Thymus (tissue), 14 donors: ENCODE measurements at places on chromosomes 13 and 19. TPM values are rescaled to one million over a fixed set of nuclear protein-coding genes. Genes with fewer than 3 reads are reported as not detected.

DNA sequence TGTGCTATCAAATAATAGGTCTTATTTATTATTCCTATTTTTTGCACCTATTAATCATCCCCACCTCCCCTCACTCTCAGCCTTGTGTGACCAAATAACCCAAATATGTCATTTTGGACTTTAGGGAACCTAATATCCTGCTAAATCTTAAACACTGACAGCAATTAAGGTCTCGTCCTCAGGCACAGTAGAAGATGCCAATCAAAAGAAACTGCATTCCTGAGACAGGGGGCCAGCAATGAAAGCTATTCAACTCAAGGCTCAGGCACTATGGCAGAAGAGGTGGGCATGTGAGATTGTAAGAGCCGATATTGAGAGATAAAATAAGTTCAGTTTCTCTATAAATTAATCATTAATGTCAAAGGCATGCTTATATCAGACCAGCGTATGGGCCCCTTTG lies 1437.7 kb upstream of the PCDH9 start:
- DNase-seq, result no peak
- H3K4me3 ChIP-seq, result no peak overlapping the region
- H3K36me3 ChIP-seq, result no peaks in the 10 kb centered on the region

DNA sequence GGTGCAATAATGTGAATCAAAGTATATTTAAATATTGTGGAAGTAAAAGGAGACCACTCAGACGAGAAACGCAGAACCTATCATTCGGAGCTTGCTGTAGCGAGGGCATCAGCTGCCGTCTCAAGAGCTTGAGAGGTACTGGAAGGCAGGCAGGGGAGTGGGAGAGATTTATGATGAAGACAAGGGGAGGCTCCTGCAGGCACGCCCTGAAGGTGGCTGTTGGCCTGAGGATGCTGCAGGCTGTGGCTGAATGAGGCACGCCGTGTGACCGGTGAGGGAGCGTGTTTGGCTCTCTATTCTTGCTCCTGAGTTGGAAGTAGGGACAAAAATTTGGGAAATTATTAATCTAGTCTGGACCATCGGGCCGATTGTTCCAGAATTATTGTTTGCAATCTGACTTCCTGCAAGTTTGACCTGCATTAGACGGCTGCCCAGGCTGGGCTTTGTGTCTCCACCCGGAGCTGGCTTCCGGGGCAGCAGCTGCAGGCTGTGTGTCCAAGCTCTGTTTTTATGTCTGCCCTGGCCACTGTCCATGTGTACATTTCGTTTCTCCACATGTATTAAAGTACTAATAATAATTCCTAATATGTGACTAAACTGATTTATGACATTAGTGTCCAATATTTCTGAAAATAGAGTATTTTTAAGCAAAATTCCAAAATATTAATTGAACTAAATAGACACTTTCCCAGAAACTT lies 91.1 kb upstream of the ANKRD10 start:
- no peak overlapping the region for H3K27ac ChIP-seq
- H3K4me1 ChIP-seq, result no peaks in the 10 kb centered on the region
- no peaks in the 10 kb centered on the region for H3K36me3 ChIP-seq
- H3K4me3 ChIP-seq, result no peak overlapping the region
- no peak for DNase-seq

- H3K27ac ChIP-seq, result no peak overlapping the region
- H3K27me3 ChIP-seq, result no peaks in the 10 kb centered on the region
- no peak for DNase-seq
- H3K36me3 ChIP-seq, result no peaks in the 10 kb centered on the region
- no peak overlapping the region for H3K4me3 ChIP-seq
These were observed 1339.4 kb downstream of the EFNB2 start for GRCh38 chr13:105196052-105196451.

DNA sequence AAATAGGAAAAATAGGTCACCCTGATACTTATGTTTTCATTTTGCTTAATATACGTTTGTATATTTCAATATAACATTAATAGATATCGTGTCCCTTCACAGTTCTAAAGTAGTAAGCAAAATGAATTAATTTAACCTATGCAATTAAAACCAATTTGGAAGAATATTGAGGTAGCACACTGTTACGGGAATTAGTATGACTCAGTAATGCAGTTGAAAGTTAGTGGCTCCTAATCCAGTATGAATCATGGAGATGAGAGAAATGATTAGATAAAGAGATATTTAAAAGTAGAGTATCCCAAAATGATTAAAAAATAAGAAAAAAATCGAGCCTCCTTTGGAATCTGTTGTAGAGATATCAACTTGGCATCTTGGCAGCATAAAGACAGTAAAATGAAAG lies 177.0 kb upstream of the SLITRK6 start:
- H3K4me3 ChIP-seq, result no peak overlapping the region
- H3K27ac ChIP-seq, result no peak overlapping the region
- no peaks in the 10 kb centered on the region for H3K27me3 ChIP-seq
- no peak for DNase-seq
- no peaks in the 10 kb centered on the region for H3K36me3 ChIP-seq
- H3K4me1 ChIP-seq, result no peaks in the 10 kb centered on the region

DNA sequence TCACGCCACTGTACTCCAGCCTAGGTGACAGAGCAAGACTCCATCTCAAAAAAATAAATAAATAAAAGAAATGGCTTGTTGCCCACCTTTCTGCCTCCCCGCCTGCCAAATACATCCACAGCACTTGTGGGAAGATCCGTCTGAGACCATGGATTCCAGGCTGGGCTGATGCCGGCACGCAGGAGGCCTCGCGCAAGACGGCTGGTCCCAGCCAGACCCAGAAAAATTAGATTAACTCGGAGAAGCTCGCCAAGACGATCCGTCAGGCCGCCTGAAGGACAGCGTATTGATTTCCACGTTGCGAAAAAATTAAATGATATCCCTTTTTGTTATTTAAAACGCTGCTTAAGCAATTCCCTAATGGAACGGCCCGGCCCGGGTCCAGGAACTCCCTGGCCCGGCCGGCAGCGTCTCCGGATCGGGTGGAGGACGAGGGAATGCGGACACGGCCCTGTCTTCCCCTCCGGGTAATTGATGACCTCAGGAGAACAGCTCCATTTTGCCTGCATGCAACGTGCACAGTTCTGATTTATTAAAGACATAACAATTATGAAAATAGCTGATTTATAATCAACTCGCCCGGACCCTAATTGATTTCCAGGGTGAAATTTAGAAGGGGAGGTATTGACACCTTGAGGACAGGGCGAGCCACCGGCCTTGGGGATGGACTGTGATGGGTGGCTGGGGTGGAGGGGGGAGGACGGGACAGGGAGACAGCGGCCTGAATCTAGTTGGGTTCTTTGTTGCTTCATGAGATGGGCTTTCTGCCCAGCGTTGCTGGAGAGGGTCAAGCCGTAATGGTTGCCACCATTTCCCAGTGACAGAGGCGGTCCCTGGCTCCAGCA lies 52.1 kb downstream of the ZNRF4 start:
- no peak for DNase-seq
- no peaks in the 10 kb centered on the region for H3K27me3 ChIP-seq
- H3K27ac ChIP-seq, result no peak overlapping the region
- no peaks in the 10 kb centered on the region for H3K36me3 ChIP-seq
- no peak overlapping the region for H3K4me3 ChIP-seq

- peaks cover 64% of the 10 kb centered on the region for H3K27me3 ChIP-seq
- no peaks in the 10 kb centered on the region for H3K36me3 ChIP-seq
- H3K4me1 ChIP-seq, result peaks cover 19% of the 10 kb centered on the region
These were observed 2.1 kb upstream of the FGF9 start for GRCh38 chr13:21668732-21669275.

- H3K27me3 ChIP-seq, result no peaks in the 10 kb centered on the region
- no peaks in the 10 kb centered on the region for H3K4me1 ChIP-seq
- DNase-seq, result no peak
- no peak overlapping the region for H3K4me3 ChIP-seq
- no peak overlapping the region for H3K27ac ChIP-seq
- no peaks in the 10 kb centered on the region for H3K36me3 ChIP-seq
These were observed 650 bp upstream of the FUT5 start for GRCh38 chr19:5870986-5871394.

GRCh38 chr19:15238639-15239155 lies 6.4 kb upstream of the EPHX3 start:
- DNase-seq, result no peak
- no peak overlapping the region for H3K27ac ChIP-seq
- H3K36me3 ChIP-seq, result peaks cover 76% of the 10 kb centered on the region
- peaks cover 5% of the 10 kb centered on the region for H3K4me1 ChIP-seq

DNA sequence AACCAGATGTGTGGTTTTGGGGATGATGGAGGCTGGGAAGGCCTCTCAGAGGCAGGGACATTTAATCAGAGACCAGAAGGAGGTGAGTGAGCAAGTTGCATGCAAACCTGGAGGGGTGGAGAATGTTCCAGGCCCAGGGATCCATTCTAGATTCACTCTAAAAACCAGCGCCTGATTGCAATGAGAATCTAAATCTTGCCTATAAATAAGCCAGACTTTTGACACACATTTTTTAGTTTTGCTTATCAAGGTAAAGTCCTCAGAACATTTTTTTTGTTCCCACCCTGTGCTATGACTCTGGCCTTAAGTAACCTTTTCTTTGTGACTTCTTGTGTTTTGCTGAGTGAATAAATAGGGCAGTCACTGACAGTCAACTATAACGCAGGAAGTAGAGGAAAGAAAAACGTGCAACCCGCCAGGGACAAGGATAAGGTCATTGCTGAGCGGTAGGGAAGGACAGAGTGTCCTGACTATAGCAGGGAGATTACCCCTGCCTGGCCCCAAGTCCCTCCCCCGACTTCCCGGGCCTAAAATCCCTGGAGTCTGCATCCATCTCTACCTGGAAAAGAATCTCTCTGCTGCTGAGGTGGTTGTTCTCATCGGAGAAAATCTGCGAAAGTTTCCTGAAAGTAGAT lies 14.4 kb downstream of the RGL3 start:
- H3K4me1 ChIP-seq, result peaks cover 6% of the 10 kb centered on the region
- no peak overlapping the region for H3K27ac ChIP-seq
- no peaks in the 10 kb centered on the region for H3K27me3 ChIP-seq
- DNase-seq, result no peak

GRCh38 chr13:27170516-27171243 lies 931 bp downstream of the USP12 start:
- H3K27ac ChIP-seq, result peak overlapping the region; percentile 87
- no peaks in the 10 kb centered on the region for H3K36me3 ChIP-seq
- H3K4me1 ChIP-seq, result peaks cover 4% of the 10 kb centered on the region
- H3K27me3 ChIP-seq, result no peaks in the 10 kb centered on the region

- no peak overlapping the region for H3K4me3 ChIP-seq
- no peaks in the 10 kb centered on the region for H3K4me1 ChIP-seq
- H3K27ac ChIP-seq, result no peak overlapping the region
- H3K27me3 ChIP-seq, result no peaks in the 10 kb centered on the region
- DNase-seq, result no peak
These were observed 45.1 kb downstream of the DCLK1 start for GRCh38 chr13:36086117-36086516.

Gene SIGLEC5
- 0.90 TPM for total RNA-seq

Gene PALM3
- not detected for total RNA-seq

Gene FCAR
- 0.71 TPM for total RNA-seq

Gene TBXA2R
- 0.28 TPM for total RNA-seq

Gene SIGLEC8
- 2.1 TPM for total RNA-seq

Gene IRS2
- total RNA-seq, result 1.4 TPM
